ENCODE measurements at places on chromosomes 7 and 10. TPM values are rescaled to one million over a fixed set of nuclear protein-coding genes. Genes with fewer than 3 reads are reported as not detected.

ABCC2 gene
- 0.45 TPM for total RNA-seq

PODXL gene
- total RNA-seq = 14.6 TPM

AGBL3 gene
- total RNA-seq = 0.98 TPM

LMBR1 gene
- 42.0 TPM for total RNA-seq

TMEM184A gene
- 35.8 TPM for total RNA-seq

CLEC5A gene
- 0.27 TPM for total RNA-seq

IDI1 gene
- 142 TPM for total RNA-seq

GARIN1A gene
- 0.89 TPM for total RNA-seq

CFAP58 gene
- total RNA-seq = not detected

XRCC2 gene
- total RNA-seq = 1.3 TPM

LRRD1 gene
- not detected for total RNA-seq

ELMO1 gene
- total RNA-seq = 4.2 TPM

CUEDC2 gene
- 32.1 TPM for total RNA-seq

VGF gene
- total RNA-seq = 0.90 TPM
